ENCODE measurements at places on chromosomes 16 and 17.

DNA sequence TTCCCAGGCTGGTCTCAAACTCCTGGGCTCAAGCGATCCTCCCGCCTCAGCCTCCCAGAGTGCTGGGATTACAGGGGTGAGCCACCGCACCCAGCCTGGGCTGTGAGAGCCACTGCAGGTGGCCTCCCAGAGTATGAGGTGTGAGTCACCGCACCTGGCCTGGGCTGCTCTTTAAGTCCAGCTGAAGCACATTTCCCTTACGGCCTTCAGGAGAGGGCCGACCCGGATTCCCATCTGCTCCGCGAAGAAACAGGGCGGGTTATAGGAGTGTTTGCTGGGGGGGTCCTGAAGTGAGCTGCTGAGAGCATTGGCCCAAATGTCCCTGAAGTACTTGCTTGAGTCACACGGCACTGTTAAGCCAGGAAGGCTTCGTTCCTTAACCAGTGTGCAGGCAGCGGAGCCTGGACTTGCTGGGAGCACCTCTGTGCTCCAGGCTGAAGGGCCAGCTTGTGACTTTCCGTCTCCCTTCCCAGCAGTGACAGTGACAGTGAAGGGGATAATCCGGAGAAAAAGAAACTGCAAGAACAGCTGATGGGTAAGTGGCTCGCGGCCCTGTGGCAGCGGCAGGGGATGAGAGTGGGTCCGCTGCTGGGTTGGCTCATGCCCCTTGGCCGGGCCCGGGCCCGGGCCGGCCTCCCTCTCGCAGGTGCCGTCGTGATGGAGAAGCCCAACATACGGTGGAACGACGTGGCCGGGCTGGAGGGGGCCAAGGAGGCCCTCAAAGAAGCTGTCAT is 7.2 kb downstream of the VPS4A start:
- DNase-seq: no peak

DNA sequence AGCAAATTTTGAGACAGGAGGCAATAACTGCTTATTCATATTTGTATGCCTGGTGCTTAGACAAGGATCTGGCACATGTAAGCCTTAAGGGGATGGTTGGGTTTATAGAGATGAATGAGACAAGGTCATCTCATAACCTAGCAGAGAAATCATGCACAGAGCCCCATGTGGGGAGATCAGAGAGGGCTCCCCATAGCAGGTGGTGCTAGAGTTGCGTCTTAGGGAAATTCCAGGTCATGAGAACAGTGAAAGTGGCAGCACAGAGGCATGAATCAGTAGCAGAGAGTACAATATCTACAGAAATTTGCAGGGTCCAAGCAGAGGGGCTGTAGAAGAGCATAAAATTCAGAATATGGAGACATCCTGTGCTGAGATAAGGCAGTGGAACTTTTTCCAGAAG is 57.3 kb downstream of the SLC6A2 start:
- no peak for DNase-seq

- no peak for DNase-seq
Observed at GRCh38 chr16:2713523-2713922, 6.5 kb downstream of the PRSS27 start.

DNA sequence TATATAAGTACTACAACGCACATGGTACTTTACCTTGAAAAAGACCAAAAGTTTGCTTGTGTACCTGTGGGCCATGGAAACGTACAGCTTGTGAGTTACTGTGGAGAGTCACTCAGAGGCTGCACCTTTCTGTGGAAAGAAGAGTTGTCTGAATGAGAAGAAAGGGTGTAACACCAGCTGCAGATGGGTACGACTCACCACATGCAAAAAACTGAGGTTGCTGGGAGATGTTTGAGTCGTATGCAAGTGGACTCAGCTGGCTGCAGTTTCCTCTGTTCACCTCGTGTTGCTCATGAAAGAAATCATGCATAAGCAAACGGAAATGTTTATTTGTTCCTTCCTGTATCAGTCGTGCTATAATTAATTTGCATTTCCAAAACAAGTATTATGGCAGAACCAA is 22.4 kb upstream of the DYNLRB2 start:
- DNase-seq: no peak

- DNase-seq: no peak
Observed at GRCh38 chr16:83212301-83212841, 585.6 kb downstream of the CDH13 start.

DNA sequence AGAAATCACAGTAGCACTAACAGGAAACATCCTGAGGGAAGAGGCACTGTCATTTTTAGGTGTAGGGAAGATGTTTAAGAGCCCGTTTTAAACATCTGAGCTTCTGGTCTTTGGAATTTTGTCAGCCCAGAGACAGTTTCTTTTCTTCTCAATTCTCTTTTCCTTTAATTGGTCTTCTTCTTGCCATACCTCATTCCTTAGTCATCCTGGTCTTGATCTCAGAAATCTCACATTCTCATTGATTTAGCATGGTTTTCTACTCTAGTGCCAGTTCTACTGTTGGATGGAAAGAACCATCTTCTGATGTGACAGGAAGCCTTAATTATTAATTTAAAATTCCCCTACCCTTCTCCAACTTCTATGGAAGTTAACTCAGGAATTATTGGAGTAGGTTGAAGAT is 25.4 kb downstream of the BMERB1 start:
- no peak for DNase-seq

- DNase-seq: no peak
Observed at GRCh38 chr16:6076631-6077030, 979.0 kb upstream of the EEF2KMT start.

DNA sequence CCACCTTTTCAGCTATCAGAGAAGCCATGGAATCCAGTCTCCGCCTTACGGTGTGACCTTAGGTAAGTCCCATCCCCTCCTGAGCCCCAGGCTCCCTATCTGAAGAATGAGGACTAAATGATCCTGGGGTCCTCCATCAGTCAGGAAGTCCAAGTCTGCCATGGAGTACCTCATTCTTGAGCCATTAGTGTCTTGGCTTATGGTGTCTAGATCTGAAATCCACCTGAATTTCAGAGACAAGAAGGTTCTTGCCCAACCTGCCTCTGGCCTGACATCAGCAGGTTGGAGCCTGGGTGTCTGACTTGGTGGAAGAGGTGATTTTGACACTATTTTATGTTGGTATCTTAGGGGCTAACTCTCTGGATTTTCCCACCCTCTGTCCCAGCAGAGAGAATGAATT is 47.1 kb downstream of the CNGB1 start:
- DNase-seq: no peak
